ENCODE measurements at places on chromosomes 7 and 10. TPM values are rescaled to one million over a fixed set of nuclear protein-coding genes. Genes with fewer than 3 reads are reported as not detected.

Gene PNLIP
- polyA plus RNA-seq = not detected

Gene PRSS37
- polyA plus RNA-seq = 0.62 TPM

DNA sequence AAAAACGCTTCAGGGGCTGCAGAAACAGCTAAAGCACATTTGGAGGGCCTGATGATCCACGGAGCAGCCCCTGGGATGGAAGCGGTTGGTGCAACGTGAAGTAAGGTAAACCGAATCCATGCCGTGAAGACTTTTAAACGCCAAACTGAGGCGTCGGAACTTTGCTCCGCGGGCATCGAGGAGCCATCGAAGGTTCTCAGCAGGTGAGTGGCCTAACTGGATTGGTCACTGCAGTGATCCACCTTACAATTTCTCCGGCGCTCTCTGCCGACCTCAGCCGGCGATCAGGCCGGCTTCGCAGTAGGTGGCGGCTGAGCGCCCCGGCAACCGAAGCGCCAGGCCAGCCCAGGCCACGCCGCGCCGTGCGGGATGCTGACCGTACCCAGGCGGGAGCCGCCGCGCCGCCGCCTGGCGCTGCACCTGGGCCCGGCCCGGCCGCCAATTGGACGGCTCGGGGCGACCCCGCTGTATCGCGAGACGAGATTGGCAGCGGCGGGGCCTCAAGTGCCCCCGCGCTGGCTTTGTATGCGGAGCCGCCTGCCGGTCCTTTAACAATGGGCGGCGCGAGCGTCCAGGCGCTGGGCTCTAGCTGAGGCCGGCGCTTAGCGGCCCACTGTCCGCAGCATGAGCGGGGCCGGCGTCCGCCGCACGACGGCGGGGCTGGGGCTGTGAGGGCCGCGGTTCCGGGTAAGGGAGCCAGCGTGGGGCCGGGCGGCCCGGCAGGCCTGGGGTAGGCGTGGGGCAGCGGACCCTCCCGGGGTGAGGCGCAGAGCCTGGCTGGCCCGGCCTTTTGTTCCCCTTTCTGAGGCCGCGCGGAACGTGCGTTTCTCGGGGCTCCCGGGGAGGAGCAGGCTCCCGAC lies at the start of gene CCNJ:
Gene CCNJ (plus strand): TSS at position 551 of the 860 bp plus-strand sequence. CDS start 811 bp downstream, outside the sequence.
- peak; percentile 96 for DNase-seq

DNA sequence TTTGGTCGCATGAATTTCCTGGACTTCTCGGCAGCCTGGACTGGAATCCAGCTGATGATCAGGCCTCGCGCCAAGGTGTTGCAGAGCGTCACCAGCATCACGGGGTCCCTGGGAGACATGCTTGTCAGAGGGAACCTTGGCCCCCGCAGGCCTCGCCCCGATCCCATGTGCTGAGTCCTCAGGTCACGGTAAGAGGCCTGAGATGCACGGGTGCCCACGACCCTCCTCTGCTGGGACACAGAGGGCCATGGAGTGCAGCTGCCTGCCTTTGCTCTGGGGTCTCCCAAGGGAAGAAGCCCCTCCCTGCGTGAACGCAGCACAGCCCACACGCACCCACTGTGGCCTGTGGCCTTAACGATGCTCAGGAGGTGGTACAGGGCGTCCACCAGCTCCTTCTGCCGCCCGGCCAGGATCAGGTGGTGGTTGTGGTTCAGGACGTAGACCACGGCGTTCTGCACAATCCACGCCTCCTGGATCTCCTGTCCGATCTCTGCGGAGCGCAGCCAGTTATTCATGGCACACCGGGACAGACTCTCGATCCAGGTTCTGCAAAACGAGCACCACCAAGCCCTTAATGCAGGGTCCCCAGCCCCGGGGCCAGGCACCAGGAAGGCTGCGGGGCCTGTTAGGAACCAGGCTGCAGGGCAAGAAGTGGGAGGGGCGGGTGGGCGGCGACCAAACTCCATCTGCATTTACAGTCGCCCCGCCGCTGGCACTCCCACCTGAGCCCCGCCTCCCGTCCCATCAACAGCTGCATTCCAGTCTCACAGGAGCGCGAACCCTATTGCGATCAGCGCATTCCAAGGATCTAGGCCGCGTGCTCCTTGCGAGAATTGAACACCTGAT lies 29.4 kb downstream of the CFAP46 start:
- DNase-seq = peak; percentile 74

DNA sequence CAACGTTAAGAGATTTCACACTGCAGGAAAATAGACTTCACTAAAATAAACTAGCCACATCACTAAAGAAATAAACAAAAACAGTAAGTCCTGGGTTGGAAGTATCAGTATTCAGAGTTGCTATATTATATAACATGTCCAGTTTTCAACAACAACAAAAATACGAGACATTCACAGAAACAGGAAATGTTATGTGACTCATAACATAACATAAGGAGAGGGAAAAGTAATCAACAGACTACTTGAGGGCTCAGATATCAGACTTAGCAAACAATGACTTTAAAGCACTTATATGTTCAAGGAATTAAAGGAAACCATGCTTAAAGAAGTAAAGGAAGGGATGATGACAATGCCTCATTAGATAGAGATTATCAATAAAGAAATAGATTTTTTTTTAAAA lies 73.5 kb upstream of the MKLN1 start:
- DNase-seq = no peak

- DNase-seq = no peak
These were observed 61.4 kb downstream of the ZRANB1 start for GRCh38 chr10:125003146-125003900.

- no peak for DNase-seq
These were observed 8.7 kb downstream of the EPC1 start for GRCh38 chr10:32338262-32338661.

Measured in left lung (tissue), 14 donors.